ENCODE measurements at places on chromosomes 2 and 18.

DNA sequence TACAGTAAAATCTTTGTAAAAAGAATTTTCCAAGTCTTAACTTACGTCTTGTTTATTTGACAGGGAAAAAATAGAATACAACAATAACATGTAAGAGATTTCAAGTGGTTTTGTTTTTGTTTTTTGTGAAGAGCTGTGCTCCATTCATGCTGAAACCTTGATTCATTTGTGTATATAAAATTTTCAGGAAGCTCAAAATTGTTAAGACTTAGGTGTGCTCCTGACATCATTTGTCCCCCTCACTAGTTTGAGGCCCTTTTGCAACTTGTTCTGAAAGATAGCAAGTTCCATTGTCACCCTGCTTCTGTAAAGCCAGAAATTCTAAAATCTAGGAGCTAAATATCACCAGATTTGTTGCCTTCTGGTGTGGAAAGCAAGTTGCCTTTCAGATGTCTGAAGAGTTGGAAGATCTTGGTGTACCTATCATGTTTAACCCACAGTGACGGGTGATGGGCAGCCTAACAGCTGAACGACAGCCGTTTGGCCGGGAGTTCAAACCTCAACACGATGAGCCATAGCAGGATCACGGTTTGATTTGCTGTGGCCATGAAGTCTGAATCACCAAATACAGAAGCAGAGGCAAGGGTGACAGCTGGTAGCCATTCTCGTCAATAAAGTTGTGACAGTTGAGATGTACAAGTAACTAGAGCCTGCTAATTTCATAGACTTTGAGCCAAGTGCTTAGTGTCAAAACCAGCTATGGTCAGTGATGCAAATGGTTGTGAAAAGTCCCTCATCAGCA, 205.5 kb upstream of the SP5 start:
- peaks cover 30% of the 10 kb centered on the region for H3K4me1 ChIP-seq
- no peaks in the 10 kb centered on the region for H3K36me3 ChIP-seq
- H3K27me3 ChIP-seq, result no peaks in the 10 kb centered on the region
- no peak overlapping the region for H3K4me3 ChIP-seq

- no peak overlapping the region for H3K4me3 ChIP-seq
- H3K36me3 ChIP-seq, result no peaks in the 10 kb centered on the region
- no peaks in the 10 kb centered on the region for H3K27me3 ChIP-seq
Measured at GRCh38 chr18:66873899-66874298, 270.0 kb upstream of the CDH19 start.

DNA sequence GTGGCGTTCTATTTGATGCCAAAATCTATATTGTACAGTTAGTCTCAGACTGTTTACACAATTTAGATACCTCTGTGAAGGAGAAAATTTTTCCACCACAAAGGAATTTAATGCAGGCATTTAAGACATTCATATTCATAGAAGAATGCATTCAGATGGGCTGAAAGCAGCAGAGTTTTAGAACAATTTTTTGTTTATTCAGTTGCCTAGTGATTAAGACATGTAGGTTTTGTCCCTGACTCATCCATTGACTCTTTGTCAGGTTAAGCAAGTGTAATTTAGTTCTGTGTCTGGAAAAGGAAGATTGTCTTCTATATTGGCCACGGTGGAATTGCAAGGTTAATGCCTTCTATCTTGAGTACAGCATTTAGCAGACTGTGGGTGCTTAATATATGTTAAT, 515.0 kb downstream of the PARD3B start:
- no peaks in the 10 kb centered on the region for H3K27me3 ChIP-seq
- no peak overlapping the region for H3K27ac ChIP-seq
- no peak for DNase-seq
- no peaks in the 10 kb centered on the region for H3K36me3 ChIP-seq
- H3K4me1 ChIP-seq, result no peaks in the 10 kb centered on the region

- no peak overlapping the region for H3K4me3 ChIP-seq
- peaks cover 5% of the 10 kb centered on the region for H3K27me3 ChIP-seq
- H3K36me3 ChIP-seq, result no peaks in the 10 kb centered on the region
- no peaks in the 10 kb centered on the region for H3K4me1 ChIP-seq
- H3K27ac ChIP-seq, result no peak overlapping the region
Measured at GRCh38 chr18:36729197-36729596, 99.6 kb downstream of the TPGS2 start.

DNA sequence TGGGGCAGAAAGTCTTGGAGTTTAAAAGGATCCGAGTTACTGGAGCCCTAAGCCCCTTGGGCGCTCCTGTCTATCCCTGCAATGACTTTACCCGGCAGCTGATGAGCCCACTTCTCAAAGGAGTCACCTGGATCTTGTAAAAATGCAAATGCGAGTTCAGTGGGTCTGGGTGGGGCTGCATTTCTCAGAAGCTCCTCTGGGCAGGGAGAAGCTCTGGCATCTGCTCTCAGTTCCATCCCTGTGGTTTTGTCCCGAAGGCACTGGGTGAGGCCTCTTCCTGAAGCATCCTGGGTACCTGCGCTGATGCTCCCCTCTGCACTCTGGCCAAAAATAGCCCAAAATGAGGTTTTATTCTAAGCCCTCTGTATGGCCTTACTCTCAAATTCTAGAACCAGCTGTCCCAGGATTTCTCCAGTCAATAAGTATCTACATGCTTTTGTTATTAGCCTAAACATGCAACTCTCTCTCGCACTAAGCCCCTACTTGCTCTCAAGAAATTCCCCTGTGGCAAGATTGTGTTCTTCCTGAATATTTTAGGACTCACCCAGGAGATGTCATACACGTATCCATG, 167.8 kb upstream of the APCDD1 start:
- H3K36me3 ChIP-seq, result no peaks in the 10 kb centered on the region
- H3K4me1 ChIP-seq, result no peaks in the 10 kb centered on the region
- no peak overlapping the region for H3K4me3 ChIP-seq
- no peak for DNase-seq

GRCh38 chr2:126506786-126507185, 149.2 kb upstream of the GYPC start:
- H3K36me3 ChIP-seq, result no peaks in the 10 kb centered on the region
- no peaks in the 10 kb centered on the region for H3K4me1 ChIP-seq
- DNase-seq, result no peak
- no peak overlapping the region for H3K4me3 ChIP-seq
- H3K27me3 ChIP-seq, result no peaks in the 10 kb centered on the region

DNA sequence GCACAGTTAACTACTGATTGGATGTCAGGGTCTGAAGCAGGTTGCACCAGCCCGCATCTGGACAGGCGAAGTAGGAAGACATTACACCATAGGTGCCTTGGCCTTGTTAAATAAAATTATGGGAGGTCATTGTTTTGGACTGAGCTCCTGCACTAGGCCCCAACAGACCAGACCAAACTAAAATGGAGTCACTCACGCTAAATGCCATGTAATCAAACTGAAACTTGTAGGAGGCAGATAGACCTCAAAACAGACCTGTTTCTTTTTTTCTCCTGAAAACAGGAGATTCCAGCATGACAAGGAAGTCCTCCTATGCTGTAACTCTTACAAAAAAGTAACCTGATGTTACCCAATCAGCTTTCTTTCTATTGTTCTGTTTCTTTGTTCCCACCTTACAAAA, 15.5 kb upstream of the NFU1 start:
- no peaks in the 10 kb centered on the region for H3K36me3 ChIP-seq
- no peaks in the 10 kb centered on the region for H3K4me1 ChIP-seq
- H3K4me3 ChIP-seq, result no peak overlapping the region
- no peak overlapping the region for H3K27ac ChIP-seq
- H3K27me3 ChIP-seq, result no peaks in the 10 kb centered on the region
- DNase-seq, result no peak

DNA sequence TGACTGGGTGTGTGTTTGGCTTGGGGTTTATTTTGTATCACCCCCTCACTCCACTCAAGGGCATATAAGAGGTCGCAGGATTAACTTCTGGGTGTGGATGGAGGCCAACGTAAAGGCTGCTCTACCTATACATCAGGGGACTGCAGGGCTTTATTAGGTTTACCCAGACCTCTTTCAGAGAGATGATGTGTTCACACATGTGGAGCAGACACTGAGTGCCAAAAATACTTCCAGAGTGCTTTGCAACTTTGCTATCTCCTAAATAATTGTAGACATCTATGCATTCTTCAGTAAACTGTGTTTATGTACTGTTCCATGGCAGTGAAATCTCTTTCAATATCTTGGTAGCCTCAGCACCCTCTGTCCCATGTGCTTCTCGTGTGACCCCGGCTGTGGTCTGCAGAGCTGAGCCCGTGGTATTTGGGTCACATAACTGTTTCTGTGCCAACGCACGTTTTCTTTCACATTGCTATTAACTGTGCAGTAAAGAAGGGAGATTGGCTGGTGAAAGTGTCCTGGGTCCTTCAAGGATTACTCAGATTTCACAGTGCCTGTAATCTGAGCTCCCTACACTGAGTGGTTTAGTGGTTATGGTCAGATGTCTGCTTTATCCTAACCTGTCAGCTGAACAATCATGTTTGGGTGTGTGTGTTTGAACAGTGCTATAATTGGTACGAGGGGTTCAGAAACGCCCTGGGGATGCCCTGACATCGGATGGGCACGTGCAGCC, 208.1 kb downstream of the VAPA start:
- H3K36me3 ChIP-seq, result no peaks in the 10 kb centered on the region
- no peak overlapping the region for H3K27ac ChIP-seq
- DNase-seq, result no peak
- no peaks in the 10 kb centered on the region for H3K27me3 ChIP-seq

DNA sequence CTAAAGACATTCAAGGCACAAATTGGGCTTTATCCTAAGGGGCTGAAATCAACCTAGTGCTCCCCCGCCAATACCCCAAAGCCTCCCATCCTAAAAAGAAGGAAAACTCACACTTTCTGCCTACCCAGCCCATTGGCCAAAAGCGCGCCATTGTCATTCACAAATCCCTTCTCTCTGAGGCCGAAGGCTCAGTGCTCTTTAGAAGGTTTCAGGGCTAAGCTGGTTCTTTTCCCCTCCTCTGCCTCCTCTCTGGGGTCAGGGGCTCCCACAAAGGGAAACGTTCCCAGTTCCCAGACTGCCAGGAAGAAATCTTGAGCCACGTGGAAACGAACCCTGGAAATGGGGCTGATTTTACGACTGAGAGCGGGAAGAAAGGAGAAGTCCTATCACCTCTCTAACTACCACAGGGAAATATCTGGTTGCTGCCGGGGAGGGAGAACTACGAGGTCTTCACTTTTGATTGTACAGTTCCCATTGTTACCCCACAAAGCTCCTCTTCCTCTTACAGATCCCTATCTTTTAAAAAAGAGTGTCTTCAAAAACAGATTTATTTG, 1.7 kb upstream of the SKOR2 start:
- no peak for DNase-seq
- no peak overlapping the region for H3K4me3 ChIP-seq
- no peaks in the 10 kb centered on the region for H3K36me3 ChIP-seq
- H3K4me1 ChIP-seq, result no peaks in the 10 kb centered on the region

Measured in CD8-positive, alpha-beta memory T cell (primary cell).